ENCODE measurements at places on chromosomes 7 and 10.

DNA sequence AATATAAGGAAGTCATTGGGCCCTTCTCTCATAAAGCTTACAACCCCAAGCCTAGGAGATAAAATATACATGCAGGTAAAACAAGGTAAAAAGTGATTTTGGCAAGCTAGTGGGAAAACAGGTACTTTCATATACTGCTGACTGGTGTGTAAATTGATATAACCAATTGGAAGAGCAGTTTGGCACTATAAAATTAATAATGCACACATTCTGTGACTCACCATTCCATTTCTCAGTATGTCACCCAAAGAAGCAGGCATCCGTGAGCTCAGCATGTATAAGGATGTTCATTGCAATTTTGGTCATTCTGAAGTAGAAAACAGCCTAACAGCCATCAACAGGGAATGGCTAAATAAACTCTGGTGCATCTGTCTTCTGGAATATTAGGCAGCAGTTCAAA, 2.9 kb downstream of the MACROH2A2 start:
- DNase-seq: no peak

GRCh38 chr7:150824379-150825177, 24.0 kb downstream of the TMEM176A start:
- no peak for DNase-seq

DNA sequence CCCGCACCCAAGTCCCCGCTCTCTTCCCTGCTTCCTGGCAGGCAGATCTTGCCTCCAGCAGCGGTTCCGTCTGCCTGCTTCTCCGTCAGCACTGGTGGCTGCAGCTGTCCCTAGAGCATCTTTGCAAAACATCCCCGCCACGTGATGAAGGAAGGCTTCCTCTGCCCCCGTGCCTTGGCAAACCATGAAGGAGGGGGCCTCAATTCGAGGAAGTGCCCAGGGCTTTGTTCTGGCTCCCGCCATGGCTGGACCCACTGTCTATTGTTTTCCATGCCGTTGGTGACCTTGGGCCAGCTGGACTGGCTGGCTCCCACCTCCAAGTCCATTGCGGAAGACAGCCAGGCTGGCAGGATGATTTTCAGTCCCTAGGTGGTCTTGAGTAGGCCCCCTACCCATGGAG, 13.2 kb upstream of the AQP1 start:
- DNase-seq: no peak

DNA sequence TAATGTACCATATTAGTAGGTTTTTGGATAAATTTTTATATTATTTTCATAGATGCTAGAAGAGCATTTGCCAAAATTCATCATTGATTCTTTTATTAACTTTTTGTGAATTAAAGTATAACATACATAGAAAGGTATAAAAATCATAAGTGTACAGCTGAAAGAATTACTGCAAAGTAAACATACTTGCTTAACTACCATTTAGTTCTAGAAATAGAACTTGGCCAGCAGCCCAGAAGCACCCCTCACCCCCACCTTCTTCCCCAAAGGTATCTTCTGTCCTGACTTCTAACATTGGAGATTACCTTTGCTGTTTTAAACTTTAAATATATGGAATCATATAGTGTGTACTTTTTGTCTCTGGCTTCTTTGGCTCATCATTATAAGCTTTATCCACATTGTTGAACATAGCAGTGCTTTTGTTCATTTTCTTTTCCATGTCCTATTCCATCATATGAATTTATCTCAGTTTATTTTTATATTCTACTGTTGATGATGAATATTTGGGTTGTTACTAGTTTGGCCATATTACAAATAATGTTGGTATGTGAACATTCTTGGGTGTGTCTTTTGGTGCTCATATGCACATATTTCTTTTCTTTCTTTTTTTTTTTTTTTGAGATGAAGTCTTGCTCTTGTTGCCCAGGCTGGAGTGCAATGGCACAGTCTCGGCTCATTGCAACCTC, 142.8 kb downstream of the ADK start:
- no peak for DNase-seq

DNA sequence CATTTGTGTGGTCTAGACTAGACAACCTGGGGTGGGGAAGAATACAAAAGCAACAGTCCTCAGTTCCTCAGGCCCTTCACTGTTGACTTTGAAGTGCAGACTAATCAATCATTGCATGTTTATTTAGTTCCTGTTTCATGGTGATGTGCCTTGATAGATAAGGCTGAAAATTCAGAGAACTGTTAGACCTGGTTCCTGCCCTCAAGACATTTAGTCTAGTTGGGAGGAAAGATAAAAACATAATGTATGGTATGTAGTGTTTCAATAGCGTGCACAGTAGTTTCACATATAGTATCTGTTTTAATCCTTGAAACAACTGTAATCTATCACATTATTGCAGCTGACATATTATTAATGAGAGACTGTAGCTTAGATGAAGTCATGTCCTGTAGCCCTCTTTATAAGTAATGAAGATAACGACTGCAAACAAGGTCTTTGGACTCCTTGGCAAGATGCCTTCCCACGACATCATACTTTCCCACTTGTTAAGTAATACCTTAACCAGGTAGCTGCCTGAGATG, 124.0 kb downstream of the CELF2 start:
- no peak for DNase-seq

DNA sequence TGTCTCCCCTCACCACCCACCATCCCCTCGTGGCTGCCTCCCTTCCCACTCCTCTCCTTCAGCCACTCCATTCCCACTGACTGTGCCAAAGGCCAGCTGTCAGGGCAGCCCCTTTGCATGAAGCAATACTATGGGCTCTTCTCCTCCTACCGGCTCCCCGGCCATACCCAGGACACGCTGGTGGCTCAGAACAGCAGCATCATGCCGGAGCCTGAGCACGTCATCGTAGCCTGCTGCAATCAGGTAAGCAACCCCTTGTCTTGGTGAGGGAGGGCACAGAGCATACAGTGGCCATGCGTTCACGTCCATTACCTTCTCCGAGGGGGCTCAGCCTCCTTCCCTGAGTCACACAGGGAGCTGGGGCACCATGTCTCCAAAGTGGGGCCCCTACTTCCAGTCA, 11.6 kb downstream of the CHAT start:
- no peak for DNase-seq
